Suppressor macrophage (primary cell): ENCODE measurements at places on chromosomes 6 and 20.

- no peak for DNase-seq
These were observed 764.2 kb downstream of the TENT5A start for GRCh38 chr6:80988286-80988685.

DNA sequence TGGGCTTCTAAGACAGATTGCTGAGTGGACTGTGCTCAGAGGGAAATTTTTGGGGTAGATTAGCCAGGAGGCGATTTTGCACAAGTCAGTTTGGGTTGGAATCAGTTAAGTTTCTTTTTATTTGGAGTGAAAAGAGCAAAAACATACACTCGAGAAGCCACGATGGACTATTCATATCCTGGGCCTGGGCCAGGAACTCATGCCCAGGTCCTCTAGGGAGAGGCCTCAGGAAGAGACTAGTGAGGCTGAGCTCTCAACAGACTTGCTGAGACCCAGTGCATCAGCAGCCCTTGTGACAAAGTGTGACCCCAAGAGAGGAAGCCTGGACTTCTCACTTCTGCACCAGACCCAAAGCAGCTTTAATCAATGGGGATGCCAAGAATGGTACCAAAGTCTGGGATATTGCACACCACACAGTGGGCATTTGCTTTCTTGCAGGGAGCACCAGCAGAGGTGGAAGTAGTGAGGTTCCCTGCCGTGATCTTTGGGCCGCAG, 61.6 kb upstream of the MAFB start:
- no peak for DNase-seq

DNA sequence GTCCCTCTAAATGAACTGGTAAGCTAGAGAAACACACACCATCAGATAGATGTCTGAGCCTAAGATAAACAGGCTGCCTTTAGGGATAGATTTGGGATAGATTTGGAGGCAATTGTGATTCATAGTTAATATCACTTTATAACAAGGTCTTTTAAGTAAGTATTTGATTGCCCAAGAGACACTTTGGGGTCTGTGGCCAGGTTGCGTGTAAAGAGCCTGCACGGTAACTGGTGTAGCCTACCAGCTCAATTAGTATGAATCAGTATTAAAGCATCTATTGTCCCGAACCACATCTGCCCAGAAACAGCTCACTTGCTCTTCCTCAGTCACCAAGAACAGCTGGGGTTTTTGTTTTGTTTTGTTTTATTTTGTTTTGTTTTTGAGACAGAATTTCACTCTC, 193.3 kb downstream of the SASH1 start:
- DNase-seq: no peak

GRCh38 chr20:45305262-45305661, 1.4 kb upstream of the RBPJL start:
- DNase-seq: no peak

DNA sequence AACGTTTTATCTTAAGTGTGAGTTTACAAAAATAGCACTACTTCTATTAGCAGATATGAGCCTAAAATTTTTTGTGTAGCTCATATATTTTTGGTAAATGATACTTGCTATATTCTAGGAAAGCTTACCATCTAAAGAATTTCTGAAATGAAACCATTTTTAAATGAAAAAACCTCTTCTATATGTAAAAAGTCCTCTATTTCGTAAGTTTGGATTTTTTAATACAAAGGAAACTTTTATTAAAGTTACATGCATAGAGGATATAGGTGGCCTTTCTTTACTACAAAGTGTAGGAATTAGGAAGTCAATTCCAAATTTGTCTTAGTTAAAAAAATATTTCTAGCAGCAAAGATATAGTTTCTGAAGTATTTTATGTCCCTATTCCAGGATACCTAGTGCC, 18.8 kb downstream of the EFHC1 start:
- DNase-seq: no peak

- DNase-seq: no peak
These were observed 58.7 kb upstream of the PHACTR1 start for GRCh38 chr6:12657884-12658283.
